ENCODE measurements at places on chromosomes 3 and 15.

DNA sequence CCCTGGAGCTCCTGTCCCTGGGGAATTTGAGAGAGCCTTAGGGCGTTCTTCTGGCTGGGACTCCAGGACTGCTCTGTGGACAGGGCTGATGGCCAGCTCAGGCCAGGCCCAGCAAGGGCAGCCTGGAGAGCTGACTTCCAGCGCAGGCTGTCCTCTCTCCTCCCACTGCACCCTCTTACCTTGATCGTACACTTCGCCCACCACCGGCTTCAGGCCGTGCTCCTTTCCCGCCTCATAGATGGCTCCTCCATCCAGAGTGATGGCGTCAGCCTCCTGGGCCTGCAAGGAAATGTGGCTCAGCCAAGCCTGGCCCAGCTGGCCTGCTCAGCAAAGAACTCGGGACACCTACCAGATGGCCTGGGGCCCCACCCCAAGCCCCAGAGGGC lies 3.1 kb downstream of the MELTF start:
- no peak overlapping the region for H3K4me3 ChIP-seq
- H3K4me1 ChIP-seq = no peaks in the 10 kb centered on the region
- H3K27me3 ChIP-seq = peaks cover 9% of the 10 kb centered on the region
- DNase-seq = peak; percentile 43
- H3K27ac ChIP-seq = no peak overlapping the region
- H3K36me3 ChIP-seq = no peaks in the 10 kb centered on the region

- no peaks in the 10 kb centered on the region for H3K4me1 ChIP-seq
- DNase-seq = no peak
- H3K27me3 ChIP-seq = no peaks in the 10 kb centered on the region
- H3K4me3 ChIP-seq = no peak overlapping the region
Measured at GRCh38 chr3:143769616-143770015, 78.7 kb downstream of the SLC9A9 start.

DNA sequence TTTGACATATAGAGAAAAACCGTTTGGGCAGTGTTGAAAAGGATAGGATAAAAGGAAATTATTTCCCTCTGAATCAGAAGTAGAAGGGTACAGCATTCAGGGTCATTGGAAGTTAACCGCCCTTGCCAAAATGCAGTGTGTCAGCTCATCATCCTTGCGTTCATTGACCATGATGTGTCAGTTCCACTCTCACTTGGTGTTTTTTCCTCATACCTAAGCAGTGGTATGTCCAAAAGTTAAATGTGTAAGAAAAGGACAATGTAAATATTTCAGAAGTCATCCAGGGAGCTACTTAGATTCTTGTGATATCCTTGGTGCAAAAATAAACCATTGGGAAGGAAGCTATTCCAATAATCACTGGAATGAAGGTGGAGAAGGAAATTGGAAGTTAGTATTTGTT lies 50.7 kb downstream of the MAP6D1 start:
- H3K36me3 ChIP-seq = peaks cover 47% of the 10 kb centered on the region
- no peak overlapping the region for H3K27ac ChIP-seq
- DNase-seq = no peak
- no peaks in the 10 kb centered on the region for H3K4me1 ChIP-seq
- H3K27me3 ChIP-seq = no peaks in the 10 kb centered on the region

GRCh38 chr15:64997745-64998375 lies 8.1 kb upstream of the SPG21 start:
- no peaks in the 10 kb centered on the region for H3K4me1 ChIP-seq
- no peak for DNase-seq
- H3K4me3 ChIP-seq = no peak overlapping the region
- H3K27ac ChIP-seq = no peak overlapping the region
- no peaks in the 10 kb centered on the region for H3K27me3 ChIP-seq

GRCh38 chr3:154135511-154136173 lies 14.5 kb downstream of the ARHGEF26 start:
- H3K27ac ChIP-seq = no peak overlapping the region
- no peaks in the 10 kb centered on the region for H3K27me3 ChIP-seq
- DNase-seq = no peak
- H3K4me1 ChIP-seq = peaks cover 6% of the 10 kb centered on the region
- no peak overlapping the region for H3K4me3 ChIP-seq

DNA sequence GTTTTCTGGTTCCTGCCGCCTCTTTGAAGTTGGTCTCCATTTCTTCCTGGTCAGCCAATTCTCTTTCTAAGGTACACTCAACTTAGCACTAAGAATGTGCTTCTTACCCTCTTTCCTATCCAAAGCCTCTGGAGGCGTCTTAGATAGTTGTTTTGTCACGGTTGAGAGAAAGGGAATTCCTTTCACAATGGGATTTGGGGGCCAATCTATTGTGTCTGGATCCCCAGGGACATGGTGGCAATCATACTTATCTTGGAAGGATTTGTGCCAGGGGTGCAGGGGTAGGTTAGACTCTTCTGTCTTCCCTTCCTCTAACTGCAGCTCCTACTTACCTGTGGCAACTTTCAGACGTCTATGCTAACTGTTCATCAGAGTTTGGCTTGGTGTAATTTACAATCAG lies 287.1 kb downstream of the SOX2 start:
- H3K27ac ChIP-seq = no peak overlapping the region
- H3K4me3 ChIP-seq = no peak overlapping the region
- no peaks in the 10 kb centered on the region for H3K36me3 ChIP-seq
- DNase-seq = no peak
- no peaks in the 10 kb centered on the region for H3K27me3 ChIP-seq
- peaks cover 4% of the 10 kb centered on the region for H3K4me1 ChIP-seq

DNA sequence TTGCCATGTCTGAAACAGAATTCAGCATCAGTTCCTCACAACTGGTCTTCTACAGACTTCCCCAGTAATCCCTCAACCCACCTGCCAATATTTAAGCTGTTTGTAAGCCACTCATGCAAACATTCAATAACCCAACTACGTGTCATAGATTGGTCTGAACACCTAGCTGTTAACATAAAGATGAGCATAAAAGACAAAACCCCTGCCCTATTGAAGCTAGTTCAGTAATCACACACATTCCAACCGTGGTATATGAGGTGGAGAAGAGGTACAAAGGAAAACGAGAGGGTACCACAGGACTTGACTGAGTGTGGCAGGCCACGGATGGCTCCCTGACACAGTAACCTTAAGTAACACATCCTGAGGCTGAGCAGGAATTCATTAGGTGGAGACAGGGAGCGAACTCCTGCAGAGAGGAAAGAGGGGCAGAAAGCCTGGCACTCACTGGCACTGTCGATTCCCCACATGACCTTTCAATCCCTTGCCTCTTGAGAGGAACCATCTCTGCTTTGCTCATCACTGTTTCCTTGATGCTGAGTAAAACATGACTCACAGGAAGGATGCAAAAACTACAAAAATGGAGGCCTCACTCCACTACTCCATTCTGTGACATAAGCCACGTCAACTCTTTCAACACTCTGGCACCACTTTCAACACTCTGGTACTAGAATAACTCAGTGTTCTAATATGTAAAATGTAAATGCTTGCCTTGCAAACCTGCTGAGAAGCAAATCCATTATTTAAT lies 31.3 kb downstream of the RPN1 start:
- H3K4me3 ChIP-seq = no peak overlapping the region
- peaks cover 5% of the 10 kb centered on the region for H3K4me1 ChIP-seq
- H3K36me3 ChIP-seq = peaks cover 17% of the 10 kb centered on the region
- no peaks in the 10 kb centered on the region for H3K27me3 ChIP-seq
- DNase-seq = no peak

- no peak overlapping the region for H3K27ac ChIP-seq
- no peaks in the 10 kb centered on the region for H3K36me3 ChIP-seq
- H3K27me3 ChIP-seq = no peaks in the 10 kb centered on the region
- no peak overlapping the region for H3K4me3 ChIP-seq
- no peak for DNase-seq
Measured at GRCh38 chr3:186517218-186517617, 27.0 kb downstream of the CRYGS start.

GRCh38 chr15:77909182-77909940 lies 168.2 kb downstream of the TBC1D2B start:
- no peaks in the 10 kb centered on the region for H3K4me1 ChIP-seq
- no peaks in the 10 kb centered on the region for H3K27me3 ChIP-seq
- no peaks in the 10 kb centered on the region for H3K36me3 ChIP-seq
- no peak overlapping the region for H3K27ac ChIP-seq
- no peak for DNase-seq

GRCh38 chr3:116445990-116446389 lies 703 bp upstream of the LSAMP start:
- no peak overlapping the region for H3K27ac ChIP-seq

GRCh38 chr3:161854232-161854771 lies 357.7 kb downstream of the OTOL1 start:
- H3K27me3 ChIP-seq = no peaks in the 10 kb centered on the region
- no peaks in the 10 kb centered on the region for H3K36me3 ChIP-seq
- no peaks in the 10 kb centered on the region for H3K4me1 ChIP-seq
- H3K4me3 ChIP-seq = no peak overlapping the region
- peak; percentile 75 for DNase-seq

- no peaks in the 10 kb centered on the region for H3K36me3 ChIP-seq
- H3K4me1 ChIP-seq = peaks cover 4% of the 10 kb centered on the region
- no peak for DNase-seq
- no peaks in the 10 kb centered on the region for H3K27me3 ChIP-seq
Measured at GRCh38 chr3:194162817-194163584, 27.1 kb downstream of the HES1 start.

DNA sequence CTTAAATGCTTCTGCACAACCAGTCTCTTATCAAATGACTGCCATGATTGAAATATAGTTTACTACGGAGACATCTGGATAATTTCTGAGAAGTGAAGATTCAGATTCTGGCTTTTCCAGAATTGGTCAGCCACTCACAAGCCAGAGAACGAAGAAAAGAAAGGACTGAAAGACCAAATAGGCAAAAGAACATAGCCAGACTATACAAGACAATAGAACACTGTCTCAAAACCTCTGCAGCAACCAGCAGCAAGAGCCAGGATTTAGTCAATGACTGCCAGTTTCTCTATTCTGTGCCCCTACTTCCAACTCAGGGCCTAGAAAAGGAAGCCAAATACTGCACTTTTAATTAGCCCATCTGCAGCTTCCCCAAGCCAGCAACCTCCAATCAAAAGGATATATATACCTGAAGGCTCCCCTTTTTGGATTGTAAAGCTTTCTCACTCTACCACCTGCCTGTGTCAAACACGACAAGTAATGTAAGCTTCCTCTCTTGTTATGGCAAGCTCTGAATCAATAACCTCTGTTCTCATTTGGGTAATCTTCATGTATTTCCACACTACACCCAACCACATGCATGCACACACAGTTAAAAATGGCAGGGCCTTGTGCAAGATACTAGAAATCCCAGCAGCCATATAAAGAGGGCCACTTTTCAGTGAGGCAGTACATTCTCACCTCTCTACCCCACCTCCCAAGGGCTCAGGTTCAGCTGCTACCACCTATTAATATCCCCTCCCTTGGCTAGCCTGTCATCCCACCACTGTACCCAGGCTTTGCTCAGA lies 97.1 kb downstream of the ERC2 start:
- no peaks in the 10 kb centered on the region for H3K27me3 ChIP-seq
- no peak for DNase-seq
- no peak overlapping the region for H3K27ac ChIP-seq
- peaks cover 19% of the 10 kb centered on the region for H3K4me1 ChIP-seq

DNA sequence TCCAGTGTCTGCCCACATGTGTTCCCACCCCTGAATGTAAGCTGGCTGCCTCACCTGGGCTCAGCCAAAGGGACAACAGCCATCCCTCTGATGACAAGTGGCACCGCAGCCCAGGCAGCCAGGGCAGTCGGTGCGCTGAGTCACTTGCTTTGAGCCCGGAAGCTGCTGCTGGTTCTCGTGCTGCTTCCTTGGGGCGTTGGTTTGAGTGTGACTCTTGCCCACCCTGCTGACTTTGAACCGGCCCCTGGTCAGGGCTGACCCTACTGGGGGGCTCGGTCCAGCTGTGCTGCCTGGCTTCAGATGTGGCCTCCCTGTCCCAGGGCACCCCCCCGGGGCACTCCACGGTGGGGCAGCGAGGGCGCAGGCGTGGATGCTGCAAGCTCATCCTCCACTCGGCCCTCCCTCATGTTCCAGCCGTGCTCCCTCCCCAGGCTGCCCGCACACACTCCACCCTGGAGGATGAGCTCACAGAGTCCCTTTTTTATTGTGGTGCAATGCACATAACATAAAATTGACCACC lies 62.1 kb downstream of the EFCAB12 start:
- H3K27ac ChIP-seq = no peak overlapping the region
- no peaks in the 10 kb centered on the region for H3K36me3 ChIP-seq
- no peaks in the 10 kb centered on the region for H3K27me3 ChIP-seq
- no peaks in the 10 kb centered on the region for H3K4me1 ChIP-seq
- no peak overlapping the region for H3K4me3 ChIP-seq

GRCh38 chr3:168048414-168049330 lies 47.1 kb downstream of the GOLIM4 start:
- DNase-seq = no peak
- H3K27me3 ChIP-seq = no peaks in the 10 kb centered on the region
- no peaks in the 10 kb centered on the region for H3K4me1 ChIP-seq
- no peak overlapping the region for H3K27ac ChIP-seq

- no peaks in the 10 kb centered on the region for H3K4me1 ChIP-seq
- H3K27me3 ChIP-seq = no peaks in the 10 kb centered on the region
- no peaks in the 10 kb centered on the region for H3K36me3 ChIP-seq
- no peak for DNase-seq
- H3K27ac ChIP-seq = no peak overlapping the region
- no peak overlapping the region for H3K4me3 ChIP-seq
Measured at GRCh38 chr3:122826278-122826677, 31.4 kb downstream of the SLC49A4 start.

DNA sequence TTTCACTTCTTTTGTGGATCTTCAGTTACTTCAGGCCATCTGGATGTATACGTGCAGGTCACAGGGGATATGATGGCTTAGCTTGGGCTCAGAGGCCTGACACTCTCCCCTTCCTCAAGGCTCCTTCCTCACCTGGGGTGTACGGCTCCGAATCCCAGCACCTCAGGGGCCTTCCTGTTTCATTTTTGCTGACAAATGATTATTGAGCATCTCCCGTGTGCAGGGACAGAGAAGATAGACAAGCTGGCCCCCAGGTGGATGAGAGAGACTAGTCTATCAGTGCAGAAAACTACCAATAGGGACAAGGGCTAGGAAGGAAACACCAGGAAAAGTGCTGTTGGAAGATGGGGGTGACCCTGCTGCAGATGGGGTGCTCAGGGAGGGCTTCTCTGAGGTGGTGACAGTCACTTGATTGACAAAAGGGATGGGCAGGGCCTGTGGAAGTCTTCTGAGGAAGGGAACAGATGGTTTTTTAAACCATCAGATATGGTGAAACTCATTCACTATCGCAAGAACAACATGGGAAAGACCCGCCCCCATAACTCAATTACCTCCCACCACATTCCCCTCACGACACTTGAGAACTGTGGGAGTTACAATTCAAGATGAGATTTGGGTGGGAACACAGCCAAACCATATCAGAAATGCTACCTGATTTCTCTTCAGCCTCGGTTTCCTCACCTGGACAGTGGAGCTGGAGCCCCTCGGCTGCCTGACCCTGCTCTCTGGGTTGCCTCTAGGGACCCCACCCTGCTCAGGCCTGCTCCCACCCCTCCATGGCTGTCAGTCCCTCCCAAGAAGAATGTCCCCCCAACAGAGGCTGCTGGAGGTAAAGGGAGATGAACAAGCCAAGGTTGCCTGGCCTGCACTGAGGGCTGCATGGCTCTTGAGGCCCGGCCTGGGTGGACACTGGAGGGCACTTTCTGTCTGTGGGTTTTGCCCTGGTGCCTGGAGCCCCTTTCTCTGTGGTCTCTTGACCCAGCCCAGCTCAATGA lies 37.2 kb upstream of the ACAD9 start:
- H3K27me3 ChIP-seq = no peaks in the 10 kb centered on the region
- H3K27ac ChIP-seq = no peak overlapping the region
- no peak for DNase-seq
- no peaks in the 10 kb centered on the region for H3K36me3 ChIP-seq

GRCh38 chr15:49815950-49816349 lies 195.1 kb downstream of the DTWD1 start:
- H3K4me3 ChIP-seq = no peak overlapping the region
- H3K27ac ChIP-seq = no peak overlapping the region
- no peaks in the 10 kb centered on the region for H3K4me1 ChIP-seq
- H3K27me3 ChIP-seq = no peaks in the 10 kb centered on the region
- no peaks in the 10 kb centered on the region for H3K36me3 ChIP-seq
